CD4-positive, alpha-beta T cell treated with Interleukin-12 subunit alpha and Interleukin-12 subunit beta, for 1 hour (primary cell): ENCODE measurements at places on chromosomes 1 and 21.

- no peak for DNase-seq
These were observed 137.2 kb upstream of the NGF start for GRCh38 chr1:115475252-115475651.

DNA sequence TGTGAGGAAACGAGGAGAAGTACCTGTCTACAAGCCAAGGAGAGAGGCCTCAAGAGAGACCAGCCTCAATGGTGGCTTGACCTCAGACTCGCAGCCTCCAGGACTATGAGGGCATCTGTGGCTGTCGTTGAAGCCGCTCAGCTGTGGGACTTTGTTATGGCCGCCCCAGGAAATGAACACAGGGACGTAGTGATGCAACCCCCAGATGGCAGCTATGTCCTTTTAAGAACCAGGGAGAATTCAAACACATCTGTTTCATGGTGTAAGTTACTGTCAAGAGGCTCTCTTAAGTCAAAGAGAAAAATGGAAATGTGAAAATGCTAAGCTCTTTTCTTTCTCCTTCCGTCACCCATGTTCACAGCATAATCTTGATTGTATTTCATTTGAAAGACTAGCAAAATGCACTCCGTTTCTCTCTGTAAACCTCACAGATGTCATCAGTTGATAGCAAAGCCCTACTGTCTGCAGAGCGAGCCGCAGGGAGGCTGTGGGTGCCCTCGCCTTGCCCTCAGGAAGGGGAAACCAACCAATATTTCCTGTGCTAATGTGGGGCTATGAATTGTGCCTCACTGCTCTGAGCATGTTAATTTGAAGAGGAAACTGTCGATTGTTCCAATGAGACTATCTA is 21.3 kb downstream of the UBASH3A start:
- DNase-seq = peak; percentile 84

DNA sequence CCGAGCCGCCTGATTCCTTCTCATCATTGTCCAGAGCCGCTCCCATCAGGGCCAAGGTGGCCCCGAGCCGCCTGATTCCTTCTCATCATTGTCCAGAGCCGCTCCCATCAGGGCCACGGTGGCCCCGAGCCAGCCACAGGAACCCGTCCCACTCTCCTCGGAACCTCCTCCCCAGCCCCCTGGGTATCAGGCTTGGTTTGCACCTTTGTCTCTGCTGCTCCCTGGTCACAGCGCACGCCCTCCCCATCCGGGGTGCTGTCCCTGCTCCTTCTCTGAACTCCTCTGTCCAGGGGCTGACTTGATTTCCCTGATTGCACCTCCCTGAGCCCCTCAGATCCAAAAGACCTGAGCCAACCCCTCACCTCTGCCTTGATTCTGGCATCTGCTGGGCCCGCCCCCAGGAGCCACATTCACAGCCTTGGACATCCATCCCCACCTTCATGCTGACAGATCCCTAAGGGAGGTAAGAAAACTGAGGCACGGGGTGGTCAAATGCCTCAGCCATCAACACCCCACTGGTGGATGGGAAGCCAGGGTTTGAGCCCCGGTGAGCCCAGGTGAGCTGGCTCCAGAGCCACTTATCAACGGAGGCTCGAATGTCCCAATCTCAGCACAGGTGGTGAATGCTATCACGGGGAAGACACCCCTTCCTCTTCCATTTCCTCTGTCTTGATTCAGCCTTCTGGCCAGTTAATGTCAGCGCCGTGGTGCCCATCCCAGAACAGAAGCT is 25.6 kb upstream of the COL18A1 start:
- DNase-seq = no peak

- no peak for DNase-seq
These were observed 59.5 kb downstream of the KCNK1 start for GRCh38 chr1:233673261-233673946.

- no peak for DNase-seq
These were observed 4.1 kb downstream of the NOC2L start for GRCh38 chr1:954927-955326.

DNA sequence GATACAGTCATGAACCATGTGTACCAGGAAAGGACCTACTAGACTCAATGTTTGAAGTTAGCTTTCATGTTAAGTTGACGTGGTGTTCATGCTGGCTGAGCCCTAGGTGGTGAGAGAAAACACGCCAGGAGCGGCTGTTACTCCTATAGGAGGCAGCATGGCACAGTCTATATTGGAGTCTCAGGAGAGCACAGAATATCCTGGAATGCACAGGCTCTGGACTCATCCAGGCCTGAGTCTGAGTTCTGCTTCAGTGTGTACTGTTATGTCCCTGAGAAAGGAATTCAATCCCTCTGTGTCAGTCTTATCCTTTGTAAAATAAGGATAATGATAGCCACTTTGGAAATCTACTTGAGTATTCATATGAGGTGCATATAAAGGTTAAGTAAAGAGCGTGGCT is 41.2 kb downstream of the DPT start:
- DNase-seq = no peak

DNA sequence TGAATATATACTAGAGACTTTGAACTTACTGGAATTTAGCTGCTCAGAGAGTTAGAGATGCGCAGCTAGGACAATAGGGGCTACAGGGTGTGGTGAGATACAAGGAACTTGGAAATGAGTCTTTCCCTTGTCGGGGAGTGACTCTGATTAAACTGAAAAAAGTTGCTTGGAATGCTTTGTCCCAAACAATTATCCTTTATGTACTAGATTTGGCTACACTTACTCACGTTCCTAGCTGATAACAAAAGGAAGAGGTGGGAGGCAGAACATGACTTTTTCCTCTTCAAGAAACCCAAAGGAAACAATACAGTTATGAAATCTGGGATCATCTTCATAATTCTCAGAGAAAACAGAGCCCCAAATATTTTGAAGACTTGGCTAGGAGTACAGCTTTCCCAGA is 6.9 kb upstream of the CGN start:
- no peak for DNase-seq
